ENCODE measurements at places on chromosomes 2 and 18. TPM values are rescaled to one million over a fixed set of nuclear protein-coding genes. Genes with fewer than 3 reads are reported as not detected.

- no peak for DNase-seq
Observed at GRCh38 chr2:69007169-69007568, 5.8 kb upstream of the ANTXR1 start.

- DNase-seq = no peak
Observed at GRCh38 chr2:46554397-46554796, 75.0 kb downstream of the TMEM247 start.

The CLIP4 gene
- 34.2 TPM for total RNA-seq

DNA sequence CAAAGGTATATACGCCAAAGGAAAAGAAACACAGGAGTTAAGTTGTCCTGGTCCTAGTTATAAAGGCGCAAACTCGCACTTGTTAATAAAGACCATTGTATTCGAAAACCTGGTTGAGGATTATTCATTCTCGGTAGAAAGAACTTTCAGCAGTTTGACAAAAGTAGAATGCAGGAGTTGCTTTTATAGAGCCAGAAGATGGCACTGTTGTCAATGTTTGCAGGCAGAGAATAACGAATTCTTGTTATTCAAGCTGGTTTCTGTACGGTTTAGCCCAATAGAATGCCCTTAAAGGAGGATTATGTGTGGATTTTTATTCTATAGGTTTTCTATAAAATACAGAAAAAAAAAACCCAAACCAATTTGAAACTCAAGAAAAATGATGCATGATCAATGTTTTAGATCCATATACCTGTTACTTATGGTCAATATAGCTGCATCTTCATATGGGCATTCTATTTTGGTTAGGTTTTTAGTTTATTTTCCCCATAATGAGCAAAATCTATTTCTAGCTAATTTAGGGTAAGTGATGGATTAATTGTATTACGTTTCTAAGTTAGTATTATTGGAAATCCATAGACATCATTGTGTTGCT lies 510.3 kb downstream of the PLCL1 start:
- peak; percentile 27 for DNase-seq

The KIAA2012 gene
- total RNA-seq = 0.03 TPM

DNA sequence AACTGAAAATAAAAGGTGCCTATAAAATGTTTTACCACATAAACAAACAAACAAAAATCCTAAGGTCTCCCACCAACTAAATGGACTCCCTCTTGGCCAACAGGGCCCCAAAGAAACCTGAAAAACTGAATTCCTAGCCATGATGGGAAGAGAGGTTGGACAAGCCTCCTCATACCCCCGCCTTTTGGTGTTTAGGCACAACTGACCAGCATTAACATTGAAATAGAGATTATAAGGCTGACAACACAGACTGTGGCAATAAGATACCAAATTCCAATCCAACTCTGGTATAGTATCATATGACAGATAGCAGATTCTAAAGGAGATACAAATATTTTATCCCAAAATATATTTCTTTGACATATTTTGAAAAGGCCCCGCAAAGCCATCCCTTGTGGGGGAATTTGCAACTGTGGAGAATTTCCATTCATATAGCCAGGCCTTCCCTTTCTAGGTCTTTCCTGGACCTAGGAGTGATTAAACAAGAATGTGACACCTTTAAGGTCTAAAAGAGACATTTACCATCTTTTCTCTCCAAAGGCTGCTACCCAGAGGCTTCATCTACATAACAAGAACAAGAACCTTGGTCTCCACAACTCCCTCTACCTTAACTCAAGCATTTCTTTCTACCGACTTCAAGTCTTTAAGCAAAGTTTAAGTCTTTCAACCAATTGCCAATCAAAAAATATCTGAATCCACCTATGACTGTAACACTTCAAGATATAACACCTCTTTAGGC lies 80.0 kb downstream of the CHN1 start:
- no peak for DNase-seq

DNA sequence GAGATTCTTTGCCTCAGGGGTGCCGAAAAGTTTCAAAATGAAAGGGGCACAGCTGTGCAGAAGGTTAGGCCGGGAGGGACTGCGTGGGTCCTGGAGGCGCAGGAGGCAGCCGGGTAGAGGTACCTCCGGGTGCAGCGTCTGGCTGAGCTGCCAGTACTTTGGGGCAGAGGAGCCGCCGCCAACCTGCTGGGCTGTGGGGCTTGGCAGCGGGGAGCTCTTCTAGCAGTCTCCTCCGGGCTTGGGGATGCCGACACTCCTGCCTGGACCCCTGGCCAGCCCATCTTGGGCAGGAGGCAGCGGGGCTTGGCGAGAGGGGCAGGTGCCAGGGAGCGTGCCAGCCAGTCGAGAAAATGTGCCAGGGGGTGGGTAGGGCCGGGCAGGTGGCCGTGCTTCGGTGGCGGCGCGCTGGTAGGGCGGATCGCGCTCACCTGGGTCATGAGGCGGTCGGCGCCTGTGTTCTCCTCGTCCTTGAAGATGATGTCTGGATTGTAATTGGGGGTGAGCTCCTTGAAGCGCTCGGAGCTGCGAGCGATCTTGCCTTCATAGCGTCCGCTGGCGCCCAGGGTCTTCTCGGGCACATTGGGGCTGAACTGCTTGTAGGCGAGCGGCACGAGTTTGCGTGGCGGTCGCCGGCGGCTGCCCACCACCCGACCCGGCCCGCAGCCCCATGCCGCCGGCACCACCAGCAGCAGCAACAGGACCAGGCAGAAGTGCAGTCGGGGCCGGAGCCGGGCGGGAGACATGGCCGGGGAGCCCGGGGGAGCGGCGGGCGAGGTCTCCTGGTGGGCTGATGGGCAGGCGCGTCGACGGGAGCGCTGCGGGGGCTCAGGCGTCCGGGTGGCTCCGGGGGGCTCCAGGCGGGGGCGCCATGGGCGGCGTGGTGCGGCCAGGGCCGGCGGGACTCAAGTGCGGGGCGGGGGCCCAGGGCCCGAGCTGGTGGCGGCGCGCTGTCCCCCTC lies 717 bp downstream of the IHH start:
- DNase-seq = no peak

The SERPINB11 gene
- total RNA-seq = not detected

The VIT gene
- total RNA-seq = 0.31 TPM

DNA sequence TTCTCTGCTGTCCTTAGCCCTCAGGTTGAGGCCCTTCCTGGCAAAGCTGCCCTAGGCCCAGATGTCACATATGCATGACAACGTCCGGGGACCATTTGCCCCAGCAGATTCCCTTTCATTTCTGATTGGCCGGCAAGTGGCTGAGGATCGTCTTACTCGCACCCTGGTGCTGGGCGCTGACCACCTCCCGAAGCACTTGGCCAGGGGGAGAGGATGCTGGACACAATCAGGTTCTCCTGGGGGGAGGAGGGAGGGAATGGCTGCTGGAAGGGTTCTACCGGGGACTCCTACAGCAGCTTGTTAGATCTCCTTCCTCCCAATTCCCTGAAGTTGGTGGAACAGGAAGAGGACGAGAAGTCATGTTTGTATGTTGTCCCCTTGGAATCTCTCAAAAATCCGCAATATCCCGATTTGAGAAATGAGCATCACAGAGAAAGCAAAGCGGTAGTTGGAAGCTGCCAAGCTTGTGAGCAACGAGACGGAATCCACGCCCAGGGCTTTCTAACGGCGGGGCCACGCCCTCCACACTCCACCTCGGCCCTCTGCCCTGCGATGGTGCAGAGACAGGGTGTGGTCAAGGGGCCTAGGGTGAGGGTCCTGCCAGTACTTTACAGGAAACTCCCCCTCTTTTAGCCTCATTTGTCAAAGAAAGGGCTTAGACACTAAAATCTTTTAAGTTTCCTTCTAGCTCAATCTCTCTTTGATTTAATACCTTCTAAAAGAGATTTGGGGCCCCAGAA lies 61.8 kb upstream of the YWHAQ start:
- no peak for DNase-seq

GRCh38 chr2:201261471-201261870 lies 1.1 kb downstream of the CASP8 start:
- no peak for DNase-seq

- DNase-seq = no peak
Observed at GRCh38 chr18:56197241-56197859, 441.0 kb downstream of the TXNL1 start.

- DNase-seq = no peak
Observed at GRCh38 chr18:808502-808901, 3.5 kb downstream of the YES1 start.

DNA sequence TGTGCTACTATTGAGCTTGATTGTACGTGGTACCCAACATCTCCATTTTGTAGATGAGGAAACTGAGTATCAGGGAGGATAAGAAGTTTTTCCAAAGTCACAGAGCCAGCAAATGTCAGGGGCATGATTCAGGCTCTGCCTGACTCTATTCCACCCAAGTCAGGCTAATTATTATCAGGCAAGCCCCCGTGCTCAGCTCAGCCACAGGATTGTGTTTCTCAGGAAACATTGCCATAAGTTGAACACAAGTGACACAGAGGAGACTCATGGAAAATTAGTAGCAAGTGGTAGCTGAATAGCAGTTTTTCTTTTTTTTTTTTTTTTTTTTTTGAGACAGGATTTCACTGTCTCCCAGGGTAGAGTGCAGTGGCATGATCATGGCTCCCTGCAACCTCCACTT lies 260.5 kb downstream of the C1D start:
- DNase-seq = no peak

The SKA1 gene
- 71.5 TPM for total RNA-seq

DNA sequence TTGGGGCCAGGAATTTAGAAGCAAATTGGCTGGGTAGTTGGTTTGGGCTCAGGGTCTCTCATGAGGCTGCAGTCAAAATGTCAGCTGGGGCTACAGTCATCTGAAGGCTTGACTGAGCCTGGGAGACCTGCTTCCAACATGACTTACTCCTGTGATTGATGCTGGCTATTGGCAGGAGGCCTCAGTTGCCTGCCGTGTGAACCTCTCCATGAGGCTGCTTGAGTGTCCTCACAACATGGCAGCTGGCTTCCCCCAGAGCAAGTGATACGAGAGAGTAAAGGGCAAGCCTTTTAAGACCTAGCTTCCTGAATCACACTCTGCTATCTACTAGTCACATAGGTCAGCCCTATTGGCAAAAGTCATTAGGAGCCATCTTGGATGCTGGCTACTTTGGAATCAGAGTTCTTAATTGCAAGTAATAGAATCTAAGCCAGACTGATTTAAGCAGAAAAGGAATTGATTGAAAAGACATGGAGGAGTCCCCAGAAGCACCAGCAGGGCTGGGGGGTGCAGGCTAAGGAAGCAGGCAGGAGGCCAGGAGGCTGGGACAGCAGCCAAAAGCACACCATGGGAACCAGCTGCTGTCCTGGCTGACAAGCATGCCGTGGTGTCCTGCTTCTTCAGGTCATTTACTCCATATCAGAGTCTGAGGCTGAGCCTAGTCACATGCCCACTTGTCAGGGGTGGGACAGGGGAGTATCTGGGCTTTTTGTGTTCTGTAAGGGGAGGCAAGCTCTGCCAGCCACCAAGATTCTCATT lies 7.8 kb upstream of the GIGYF2 start:
- no peak for DNase-seq

DNA sequence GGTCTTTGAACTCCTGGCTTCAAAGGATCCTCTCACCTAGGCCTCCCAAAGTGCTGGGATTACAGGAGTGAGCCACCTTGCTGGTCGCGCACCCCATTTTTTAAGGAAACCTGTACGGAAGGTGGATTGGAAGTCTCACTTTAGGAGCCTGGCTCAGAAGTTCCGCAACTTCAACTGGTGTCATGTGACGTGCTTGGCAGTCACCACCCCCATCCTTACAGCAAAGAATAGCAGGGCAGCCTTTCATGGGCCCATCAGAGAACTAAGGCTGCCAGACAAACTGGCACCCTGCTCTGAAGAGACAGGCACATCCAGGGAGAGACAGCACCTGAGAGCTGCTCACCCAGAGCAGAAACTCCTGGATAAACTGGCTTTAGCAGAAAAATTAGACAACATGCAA lies 3.3 kb upstream of the SLC66A2 start:
- DNase-seq = no peak

- no peak for DNase-seq
Observed at GRCh38 chr2:162295009-162295408, 23.5 kb downstream of the IFIH1 start.

The PMAIP1 gene
- 24.2 TPM for total RNA-seq

DNA sequence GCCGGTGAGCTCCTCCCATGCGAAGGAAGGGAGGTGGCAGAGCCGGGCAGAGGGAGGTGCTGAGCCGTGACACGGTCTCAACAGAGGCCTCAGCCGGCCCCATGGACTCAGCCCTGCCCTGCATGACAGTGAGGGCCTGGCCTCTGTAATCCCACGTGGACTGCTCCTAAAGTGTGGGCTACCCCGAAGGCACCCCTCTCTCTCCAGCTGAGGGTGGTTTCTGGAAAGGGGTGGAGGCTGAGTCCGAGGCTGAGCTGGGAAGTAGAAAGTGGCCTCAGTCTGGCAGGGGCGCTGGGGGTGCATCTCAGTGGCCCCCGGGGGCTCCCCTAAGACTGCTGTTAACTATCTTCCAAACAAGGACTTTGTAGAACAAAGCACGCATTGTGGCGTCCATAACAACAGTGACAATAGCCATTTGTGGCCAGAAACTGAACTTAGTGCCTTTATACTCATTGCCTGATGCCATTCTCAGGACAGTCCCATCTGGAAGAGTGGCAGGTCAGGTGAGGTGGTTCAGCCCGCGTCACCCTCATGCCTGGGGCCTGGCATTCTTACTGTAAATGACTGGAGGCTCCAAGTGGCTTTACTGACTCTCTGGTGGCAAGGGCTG lies 192.4 kb downstream of the TWIST2 start:
- no peak for DNase-seq

- no peak for DNase-seq
Observed at GRCh38 chr2:9780368-9781130, 62.7 kb upstream of the TAF1B start.

The SGO2 gene
- total RNA-seq = 22.9 TPM

DNA sequence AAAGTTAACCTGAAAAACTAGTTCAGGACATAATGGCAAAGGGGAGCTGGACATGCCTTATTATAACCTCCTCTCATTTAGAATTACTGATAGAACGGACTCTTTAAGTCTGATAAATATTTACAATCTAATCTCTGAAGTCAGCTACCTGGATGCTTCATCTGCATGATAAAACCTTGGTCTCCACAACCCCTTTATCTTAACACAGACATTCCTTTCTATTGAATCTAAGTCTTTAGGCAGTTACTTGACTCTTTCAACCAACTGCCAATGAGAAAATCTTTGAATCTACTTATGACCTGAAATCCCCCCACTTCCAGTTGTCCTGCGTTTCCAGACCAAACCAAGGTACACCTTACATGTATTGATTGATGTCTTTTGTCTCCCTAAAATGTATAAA lies 191.2 kb upstream of the LRRTM4 start:
- no peak for DNase-seq

Data from SJSA1 (cell line).